Bronchial epithelial cell (primary cell): ENCODE measurements at places on chromosomes 2 and 18. TPM values are rescaled to one million over a fixed set of nuclear protein-coding genes. Genes with fewer than 3 reads are reported as not detected.

GPR35 gene
- total RNA-seq: 0.26 and 0.38 TPM in 2 replicates

RPRM gene
- 0.13 TPM in 1 of 2 replicates, not detected in the other for total RNA-seq

RESP18 gene
- total RNA-seq: not detected in 2 replicates

PID1 gene
- 3.2 and 9.5 TPM in 2 replicates for total RNA-seq

- peak; percentile 56 for DNase-seq
Measured at GRCh38 chr2:216665717-216666116, 29.6 kb downstream of the IGFBP5 start.

- no peak for DNase-seq
Measured at GRCh38 chr2:145026456-145027455, 506.8 kb upstream of the ZEB2 start.

DNA sequence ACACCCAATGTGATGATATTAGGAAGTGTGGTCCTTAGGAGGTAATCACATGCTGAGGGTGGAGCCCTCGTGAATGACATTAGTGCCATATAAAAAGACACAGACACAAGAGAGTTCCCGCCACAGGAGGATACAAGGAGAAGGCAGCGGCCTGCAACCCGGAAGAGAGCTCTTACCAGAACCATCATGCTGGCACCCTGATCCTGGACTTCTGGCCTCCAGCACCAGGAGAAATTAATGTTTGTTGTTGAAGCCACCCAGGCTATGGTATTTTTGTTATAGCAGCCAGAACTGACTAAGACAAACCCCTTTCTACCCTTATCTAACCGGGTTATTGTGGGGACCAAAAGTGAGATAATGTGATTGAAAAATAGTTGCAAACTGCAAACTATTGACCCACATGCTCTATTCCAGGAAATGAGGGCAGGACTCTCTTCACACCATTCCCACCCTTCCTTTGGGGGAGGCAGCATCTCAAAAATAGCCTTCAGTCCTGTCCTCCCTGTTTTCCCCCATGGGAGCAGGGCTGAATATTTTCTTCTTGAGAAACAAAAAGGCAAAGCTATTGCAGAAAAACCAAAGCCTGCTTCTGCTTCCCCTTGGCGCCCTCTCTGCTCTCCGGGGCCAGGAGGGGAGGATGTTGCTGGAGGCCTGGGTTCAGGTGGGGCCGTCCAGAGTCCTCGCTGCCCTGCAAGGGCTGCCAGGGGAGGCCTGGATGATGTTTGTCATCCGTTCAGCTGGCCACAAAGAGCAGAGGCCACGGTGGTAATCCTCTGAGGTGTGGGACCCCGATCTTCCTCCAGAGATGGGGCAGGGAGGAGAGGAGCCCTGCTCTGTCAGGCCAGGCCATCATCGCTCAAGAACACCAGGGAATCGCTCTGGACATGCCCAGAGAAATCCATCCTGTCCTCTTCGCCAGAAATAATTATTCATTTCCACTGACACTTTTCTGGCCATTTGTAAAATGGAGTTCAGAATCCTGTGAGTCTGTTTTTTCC is 73.8 kb upstream of the HAAO start:
- DNase-seq: no peak

DNA sequence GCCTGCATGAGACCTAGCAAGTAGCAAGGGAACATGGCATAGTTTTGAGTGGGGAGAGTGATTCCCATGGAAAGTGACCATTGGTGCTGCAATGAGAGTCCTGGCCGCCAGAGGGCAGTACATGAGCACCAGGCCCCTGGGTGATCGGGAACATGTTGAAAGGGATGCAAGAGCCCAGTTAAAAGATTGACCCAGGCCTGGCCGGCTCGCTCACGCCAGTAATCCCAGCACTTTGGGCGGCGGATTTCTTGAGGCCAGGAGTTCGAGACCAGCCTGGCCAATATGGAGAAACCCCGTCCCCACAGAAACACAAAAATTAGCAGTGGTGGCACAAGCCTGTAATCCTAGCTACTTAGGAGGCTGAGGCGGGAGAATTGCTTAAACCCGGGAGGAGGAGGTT is 22.2 kb downstream of the FAP start:
- DNase-seq: peak; percentile 54

DNA sequence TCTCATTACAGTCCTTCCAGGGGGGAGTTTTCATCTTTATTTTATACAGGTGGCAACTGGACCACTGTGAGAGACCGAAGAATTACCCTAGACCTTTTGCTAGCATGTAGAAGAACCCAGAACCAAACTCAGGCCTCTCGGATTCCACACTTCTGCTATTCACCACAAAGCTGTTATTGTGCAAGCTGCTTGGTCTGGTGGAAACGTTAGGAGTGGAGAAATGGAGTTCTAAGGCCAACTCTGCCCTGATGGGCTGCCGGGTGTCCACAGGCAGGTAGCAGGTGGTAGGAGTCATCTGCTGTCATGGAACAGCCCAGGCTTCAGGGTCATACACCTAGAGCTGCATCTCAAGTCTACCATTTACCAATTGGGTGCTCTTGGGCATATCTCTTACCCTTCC is 218.8 kb downstream of the BCL11A start:
- no peak for DNase-seq

DNA sequence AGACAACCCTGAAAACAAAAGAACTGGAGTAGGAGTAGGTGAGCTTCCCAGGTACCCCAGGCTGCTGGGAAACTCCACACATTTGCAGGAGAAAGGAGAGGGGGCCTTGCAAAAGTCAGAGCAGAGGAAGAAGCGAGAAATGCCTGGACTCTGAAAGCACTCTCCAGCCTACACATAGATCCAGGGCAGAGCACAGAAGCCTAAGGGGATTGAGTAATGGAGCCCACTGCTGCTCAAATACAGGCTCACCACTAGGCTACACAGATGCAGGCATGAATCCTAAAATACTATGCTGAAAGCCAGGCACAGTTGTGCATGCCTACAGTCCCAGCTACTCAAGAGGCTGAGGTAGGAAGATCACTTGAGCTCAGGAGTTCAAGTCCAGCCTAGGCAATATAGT is 33.4 kb downstream of the OSBPL1A start:
- DNase-seq: no peak

DNA sequence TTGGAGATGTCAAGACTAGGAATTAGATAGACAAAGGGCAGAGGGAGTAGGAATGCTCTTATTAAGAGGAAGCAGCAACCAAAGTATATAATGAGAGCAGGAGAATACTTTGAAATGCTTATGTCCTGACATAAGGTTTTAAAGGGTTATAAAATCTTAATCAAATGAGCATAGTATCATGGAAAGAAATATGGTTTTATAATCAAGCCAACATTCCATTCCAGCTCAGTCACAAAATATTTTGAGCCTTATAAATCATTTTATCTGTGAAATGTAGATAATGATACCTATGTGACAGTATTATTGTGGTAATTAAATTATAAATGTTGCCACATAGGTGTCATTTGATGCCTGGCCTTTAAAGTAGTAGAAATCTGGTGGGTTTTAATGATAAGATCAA is 17.6 kb downstream of the VSNL1 start:
- DNase-seq: no peak

DNA sequence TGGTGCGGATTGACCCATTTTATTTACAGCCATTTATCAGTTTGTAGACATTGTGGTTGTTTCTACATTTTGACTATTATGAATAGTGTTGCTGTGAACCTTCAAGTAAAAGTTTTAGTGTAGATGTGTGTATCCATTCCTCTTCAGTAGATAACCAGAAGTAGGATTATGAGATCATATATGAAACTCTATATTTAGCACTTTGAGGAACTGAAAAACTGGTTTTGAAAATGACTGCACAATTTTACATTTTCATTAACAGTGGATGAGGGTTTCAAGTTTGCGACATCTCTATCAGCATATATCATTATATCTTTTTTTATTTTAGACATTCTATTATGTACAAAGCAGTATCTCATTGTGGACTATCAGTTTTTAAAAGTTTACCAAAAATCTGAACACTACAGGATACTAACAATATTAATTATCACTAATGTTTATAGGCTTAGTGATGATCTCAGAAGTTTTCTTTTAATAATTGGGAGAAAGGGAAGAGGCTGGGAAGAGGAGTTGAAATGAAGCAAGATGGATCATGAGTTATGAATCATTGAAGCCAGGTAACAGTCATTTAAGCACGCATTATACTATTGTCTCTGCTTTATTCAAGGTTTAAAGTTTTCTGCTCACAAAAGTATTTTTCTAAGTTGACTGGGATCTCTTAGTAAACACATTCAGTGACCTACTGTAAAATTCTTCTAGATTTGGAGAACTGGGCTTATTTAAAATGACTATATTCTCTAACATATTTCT is 329.0 kb upstream of the LRATD1 start:
- peak; percentile 63 for DNase-seq

DNA sequence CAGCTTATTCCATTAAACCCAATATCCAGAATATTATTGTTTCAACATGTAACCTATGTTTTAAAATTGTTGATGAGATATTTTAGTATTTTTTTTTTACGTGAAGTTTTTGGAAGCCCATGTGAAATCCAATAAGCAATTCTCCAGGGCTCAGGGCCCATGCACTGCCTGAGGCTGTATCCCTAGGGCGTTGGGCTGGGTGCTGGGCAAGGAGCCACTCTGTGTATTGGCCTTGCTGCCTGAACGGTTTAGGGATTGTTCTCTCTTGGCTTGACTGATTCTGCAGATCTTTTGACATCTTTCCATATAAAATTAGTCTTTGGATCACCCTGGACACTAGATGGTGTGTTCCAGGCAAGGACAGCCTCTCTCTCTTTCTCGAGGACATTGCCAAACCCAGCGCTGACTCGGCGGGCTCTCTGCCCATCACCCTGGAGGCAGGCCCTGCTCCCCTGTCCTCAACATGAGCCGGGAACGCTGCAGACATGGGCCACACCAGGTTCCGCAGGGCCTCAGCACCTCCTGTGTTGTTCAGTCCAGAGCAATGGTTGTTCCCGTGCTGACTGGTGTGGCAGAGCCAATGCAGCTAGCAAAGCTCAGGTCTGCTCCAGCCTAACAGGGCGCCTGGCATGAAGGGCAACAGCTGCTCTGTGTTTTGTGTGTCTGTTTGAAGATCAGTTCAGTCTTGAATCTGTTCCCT is 163.0 kb downstream of the SEPTIN10 start:
- DNase-seq: no peak

DNA sequence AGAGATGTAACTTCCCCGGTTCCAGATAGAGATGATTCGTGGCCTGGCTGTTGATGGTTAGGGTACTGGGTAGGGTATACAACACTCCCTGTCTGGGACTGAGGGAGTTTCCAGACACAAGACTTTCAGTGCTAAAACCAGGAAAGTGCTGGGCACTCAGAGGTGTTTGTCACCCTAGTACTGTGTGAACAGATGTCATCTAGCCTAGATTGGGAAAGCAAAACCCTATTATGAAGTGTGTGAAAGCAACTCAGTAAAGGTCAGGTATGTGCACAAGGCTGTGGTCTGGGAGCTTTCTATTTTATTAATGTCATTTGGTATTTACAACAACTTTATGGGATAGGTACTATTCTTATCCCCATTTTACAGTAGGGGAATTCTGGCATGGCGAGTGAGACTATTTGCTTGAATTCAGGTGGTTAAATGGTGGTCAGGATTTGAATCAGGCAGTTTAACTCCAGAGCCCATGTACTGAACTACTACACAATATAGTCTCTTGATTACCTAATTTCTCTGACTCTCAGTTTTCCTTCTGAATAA is 2.6 kb downstream of the BZW1 start:
- DNase-seq: no peak

DNA sequence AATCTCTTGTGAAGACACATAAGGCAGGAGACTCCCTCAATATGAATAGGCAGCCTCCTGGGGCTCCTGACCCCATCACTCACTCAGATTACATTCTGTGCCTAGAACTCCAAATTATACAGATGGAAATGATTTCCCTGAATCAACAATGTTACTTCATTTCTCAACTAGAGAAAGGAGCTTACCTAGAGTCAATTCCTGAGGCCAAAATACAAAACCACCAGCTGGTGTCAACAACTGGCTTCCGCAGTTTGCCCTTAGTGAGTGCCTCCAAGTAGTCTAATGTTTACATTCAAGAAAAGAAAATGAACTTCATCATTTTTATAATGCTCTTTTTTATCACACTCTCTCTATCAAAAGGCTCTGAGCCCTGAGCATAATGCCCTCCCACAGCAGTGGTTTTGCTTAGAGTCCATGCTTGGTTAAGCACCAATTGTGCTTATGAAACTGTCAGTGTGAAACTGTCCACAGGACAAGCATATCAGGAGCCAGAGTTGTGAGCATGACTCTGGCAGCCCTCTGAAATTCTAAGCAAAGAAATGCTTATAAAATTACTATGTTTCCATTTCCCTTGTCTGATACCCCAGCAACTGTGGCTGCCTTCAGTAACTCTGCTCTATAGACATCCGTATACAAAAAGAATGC is 305.7 kb upstream of the PKDCC start:
- DNase-seq: no peak

GRCh38 chr2:31354837-31355236 is 59.7 kb downstream of the XDH start:
- peak; percentile 58 for DNase-seq

GRCh38 chr18:37426586-37426985 is 139.0 kb downstream of the CELF4 start:
- no peak for DNase-seq

DNA sequence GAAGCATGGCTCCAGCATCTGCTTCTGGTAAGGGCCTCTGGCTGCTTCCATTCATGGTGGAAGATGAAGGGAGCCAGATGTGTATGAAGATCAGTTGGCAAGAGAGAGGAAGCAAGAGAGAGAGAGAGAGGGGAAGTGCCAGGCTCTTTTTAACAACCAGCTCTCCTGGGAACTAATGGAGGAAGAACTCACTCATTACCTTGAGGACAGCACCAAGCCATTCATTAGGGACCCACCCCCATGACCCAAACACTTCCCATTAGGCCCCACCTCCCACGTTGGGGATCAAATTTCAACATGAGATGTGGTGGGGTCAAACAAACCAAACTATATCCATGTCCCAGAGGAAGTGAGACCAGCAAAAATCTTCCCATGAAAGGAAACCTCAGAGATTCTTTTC is 124.8 kb upstream of the SIX2 start:
- DNase-seq: no peak

DNA sequence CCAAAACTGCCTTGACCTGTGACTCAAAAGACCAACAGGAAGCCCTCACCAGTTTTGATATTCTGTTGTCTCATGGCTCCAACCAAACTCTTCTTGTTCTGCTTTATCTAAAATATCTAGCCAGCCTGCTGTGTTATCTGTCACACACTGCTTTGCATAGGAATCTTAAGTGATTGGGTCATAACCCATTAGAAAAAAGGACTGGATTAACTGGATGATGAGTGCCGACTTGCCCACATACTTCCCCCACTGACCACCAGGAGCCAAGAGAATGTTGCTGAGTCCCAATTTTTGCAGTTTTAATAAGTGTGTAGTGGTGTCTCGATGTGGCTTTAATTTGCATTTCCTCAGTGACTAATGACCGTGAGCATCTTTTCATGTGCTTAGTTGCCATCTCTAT is 6.5 kb downstream of the MOGAT1 start:
- DNase-seq: peak; percentile 24

GRCh38 chr2:215537611-215538010 is 101.7 kb upstream of the FN1 start:
- no peak for DNase-seq

- peak; percentile 61 for DNase-seq
Measured at GRCh38 chr2:137228566-137228965, 463.2 kb downstream of the THSD7B start.

DNA sequence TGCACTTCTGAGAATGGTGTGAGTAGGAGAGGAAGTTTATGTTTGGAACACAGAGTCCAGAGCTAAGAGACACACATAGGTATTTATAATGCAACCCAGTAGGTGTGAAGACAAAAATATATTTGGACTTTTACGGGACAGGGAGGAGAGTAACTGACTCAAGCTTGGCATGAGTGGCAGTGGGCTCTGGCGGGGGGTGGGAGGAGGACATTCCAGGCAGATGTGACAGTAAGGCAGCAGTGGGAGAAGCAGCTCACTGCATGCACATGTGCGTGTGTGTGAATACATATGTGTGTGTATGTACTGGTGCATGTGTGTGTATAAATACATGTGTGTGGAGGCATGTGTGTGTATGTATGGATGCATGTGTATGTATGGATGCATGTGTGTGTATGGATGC is 51.4 kb downstream of the DCDC2C start:
- no peak for DNase-seq
